Left ventricle myocardium inferior (tissue), 1 donor: ENCODE measurements at places on chromosomes 5 and 9.

- DNase-seq, result no peak
Observed at GRCh38 chr9:31259824-31260223, 1124.6 kb upstream of the ACO1 start.

DNA sequence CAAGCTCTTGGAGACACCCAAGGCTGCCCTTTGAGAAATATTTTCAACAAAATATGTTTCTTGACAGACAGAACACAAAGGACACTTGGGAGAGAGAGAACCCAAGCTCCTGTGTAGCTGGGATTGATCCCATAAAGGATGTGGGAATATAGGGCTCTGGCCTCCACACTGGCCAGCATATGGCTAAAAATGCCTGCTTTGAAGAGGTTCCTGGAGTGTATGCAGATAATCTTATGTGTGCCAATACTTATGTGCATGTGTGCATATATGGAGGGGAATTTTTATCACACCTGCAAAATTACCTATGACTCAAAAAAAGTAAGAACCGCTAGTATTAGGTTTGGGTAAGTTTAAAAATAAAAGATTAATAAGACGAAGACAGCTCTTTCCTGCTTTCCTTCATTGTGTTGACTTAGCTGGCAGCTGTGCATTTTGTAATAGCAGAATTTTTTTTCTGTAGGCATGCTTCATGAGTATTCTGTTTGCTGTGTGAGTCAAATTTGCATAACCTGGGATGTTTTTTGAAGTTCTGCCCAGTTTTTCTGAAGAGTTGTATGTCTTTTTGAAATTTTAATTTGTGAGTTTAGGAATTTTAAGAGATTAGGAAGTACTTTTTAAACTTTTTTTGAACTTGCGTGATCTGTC is 42.6 kb downstream of the HACD4 start:
- no peak for DNase-seq

GRCh38 chr9:130010151-130010988 is 32.6 kb downstream of the FNBP1 start:
- no peak for DNase-seq

- no peak for DNase-seq
Observed at GRCh38 chr5:148384380-148384737, 601 bp downstream of the FBXO38 start.

- DNase-seq, result no peak
Observed at GRCh38 chr9:133906932-133907910, 84.9 kb downstream of the VAV2 start.

- no peak for DNase-seq
Observed at GRCh38 chr5:174337276-174338184, 292.0 kb downstream of the NSG2 start.
